ENCODE measurements at places on chromosomes 7 and 10.

DNA sequence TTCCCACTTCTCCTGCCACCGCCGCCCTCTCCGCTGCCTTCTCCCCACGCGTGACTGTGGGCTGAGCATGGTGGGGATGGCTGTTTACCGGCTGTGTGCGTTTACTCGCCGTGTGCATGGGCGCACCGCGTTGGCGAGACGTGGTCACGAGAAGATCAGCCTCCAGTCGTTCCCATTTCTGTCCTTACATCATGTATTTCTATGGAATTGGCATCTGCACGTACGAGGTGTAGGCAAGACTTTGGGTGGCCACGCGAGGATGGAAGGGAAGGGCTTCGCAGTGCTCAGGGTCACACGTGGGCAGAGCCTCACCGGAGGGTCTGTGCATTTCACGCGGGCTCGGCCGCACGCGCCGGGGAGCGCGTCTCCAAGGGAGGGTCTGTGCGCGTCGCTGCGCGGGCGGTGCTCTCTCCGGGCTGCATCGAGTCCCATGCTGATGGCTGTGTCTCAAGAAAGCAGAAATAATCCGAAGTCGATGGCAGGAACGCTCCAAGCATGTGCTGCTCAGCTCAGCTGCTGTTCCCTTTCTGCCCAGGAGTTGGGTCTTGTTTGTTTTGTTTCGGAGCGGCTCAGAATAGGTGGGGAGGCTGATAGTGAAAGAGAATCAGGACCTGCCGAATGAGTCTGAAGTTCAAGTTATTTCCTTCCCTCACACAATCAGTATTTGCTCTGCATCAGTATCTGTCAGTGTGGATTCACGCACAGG lies 973 bp downstream of the CAMK1D start:
- DNase-seq = peak; percentile 84

DNA sequence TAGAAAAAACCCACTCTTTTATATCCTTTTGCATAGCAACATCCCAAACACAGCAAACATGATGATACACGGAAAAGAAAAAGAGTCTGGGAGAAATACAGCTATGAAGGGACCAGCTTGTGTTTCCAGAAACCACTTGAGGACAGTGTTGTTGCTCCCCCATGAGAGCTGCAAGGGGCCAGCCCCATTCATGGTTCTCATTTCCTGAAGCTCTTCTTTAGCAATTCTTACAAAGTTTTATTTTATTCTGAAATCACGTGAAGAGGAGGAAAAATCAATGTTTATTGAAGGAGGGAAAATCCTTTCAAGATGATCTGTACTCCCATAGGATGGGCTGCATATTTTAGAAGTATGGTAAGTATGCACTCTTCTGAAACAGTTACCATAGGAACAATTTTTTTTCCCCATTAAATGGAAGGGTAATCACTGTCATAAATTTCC lies 17.5 kb upstream of the PRTFDC1 start:
- DNase-seq = no peak

GRCh38 chr10:84341983-84342382 lies 13.6 kb downstream of the CCSER2 start:
- DNase-seq = no peak

DNA sequence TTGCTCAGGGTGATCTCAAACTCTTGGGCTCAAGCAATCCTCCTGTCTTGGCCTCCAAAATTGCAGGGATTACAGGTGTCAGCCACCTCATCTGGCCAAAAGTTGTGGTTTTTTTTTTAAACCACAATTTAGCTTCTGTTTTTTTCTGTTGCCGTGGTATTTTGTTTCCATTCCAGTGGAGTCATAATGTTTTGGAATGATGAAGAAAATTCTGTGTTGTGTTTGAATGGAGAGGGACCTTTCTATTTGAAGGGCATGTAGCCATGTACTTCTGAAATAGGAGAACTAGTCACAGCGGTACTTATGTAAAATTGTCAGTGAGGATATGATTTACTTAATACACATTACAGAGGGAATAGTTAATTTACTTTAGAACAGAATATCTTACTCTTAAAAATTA lies 201.3 kb downstream of the ARL4A start:
- DNase-seq = no peak

GRCh38 chr10:71302451-71302850 lies 16.6 kb upstream of the SLC29A3 start:
- DNase-seq = no peak

GRCh38 chr7:131629217-131629882 lies 72.9 kb upstream of the PODXL start:
- no peak for DNase-seq

- DNase-seq = peak; percentile 2
These were observed 141.8 kb upstream of the C1QL3 start for GRCh38 chr10:16663444-16663843.

GRCh38 chr7:70434821-70435220 lies 697.1 kb upstream of the GALNT17 start:
- no peak for DNase-seq

GRCh38 chr10:22854935-22855421 lies 72.9 kb upstream of the ARMC3 start:
- no peak for DNase-seq

All from suppressor macrophage (primary cell).